ENCODE measurements at places on chromosomes 16 and 17.
A peak's percentile ranks its signal among the peaks of the same experiment; 100 is the strongest.

DNA sequence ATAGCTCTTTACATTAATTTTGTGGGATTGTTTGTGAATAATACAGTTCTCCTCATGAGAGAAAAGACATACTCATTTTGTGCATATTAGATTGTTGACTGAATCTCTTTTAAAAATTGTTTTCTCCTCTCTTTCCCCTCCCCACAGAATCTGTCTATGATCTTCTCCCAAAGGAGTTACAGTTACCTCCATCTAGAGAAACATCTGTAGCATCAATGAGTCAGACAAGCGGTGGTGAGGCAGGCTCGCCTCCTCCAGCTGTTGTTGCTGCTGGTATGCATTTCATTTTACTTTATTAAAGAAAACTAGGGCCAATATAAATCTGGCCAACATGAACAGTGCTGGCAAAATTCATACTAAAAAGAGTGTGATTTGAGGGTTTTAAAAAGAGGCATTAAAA is 60.5 kb downstream of the NFAT5 start:
- no peak for DNase-seq

DNA sequence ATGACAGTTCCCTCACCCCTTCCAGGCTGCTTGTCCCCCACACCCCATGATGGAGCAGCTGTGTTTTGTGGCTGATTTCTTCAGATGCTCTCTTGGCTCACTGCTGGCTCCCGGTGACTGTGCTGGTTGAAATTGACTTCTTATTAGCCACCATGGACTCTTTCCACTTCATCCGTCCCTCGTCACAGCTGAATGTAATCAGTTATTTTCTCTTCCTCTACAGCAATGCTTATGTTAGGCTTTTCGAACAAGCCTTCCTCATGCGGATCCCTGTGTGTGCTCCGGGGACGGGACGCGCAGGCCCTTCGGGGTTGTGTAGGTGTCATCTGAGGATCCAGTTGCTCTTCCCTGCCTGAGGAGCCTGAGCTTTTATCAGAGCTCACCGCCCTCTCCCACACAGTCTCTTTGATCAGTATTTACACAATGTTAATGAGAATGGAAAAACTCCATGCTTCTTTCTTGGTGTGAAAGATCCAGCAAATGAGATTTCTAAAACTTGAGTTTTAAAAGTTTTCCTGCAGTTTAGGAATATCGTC is 87.5 kb downstream of the RPTOR start:
- no peak for DNase-seq

DNA sequence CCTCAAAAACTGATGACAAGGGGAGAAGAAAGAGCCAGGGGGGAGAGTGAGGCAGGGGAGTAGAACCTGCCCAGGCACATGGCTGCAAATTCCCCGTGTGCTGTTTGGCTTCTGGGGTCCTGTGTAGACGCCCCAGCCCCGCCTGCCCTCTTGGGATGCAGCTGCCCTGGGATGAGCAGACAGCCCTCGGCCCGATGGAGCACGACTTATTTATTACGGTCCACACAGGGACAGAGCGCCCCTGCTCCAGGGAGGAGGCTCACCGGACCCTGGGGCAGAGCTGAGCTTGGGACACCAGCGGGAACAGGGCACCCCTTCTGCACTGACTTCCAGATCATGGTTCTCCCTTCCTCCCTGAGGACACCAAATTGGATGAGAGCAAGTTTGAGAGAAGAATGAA is 9.1 kb downstream of the LDHD start:
- DNase-seq = no peak

DNA sequence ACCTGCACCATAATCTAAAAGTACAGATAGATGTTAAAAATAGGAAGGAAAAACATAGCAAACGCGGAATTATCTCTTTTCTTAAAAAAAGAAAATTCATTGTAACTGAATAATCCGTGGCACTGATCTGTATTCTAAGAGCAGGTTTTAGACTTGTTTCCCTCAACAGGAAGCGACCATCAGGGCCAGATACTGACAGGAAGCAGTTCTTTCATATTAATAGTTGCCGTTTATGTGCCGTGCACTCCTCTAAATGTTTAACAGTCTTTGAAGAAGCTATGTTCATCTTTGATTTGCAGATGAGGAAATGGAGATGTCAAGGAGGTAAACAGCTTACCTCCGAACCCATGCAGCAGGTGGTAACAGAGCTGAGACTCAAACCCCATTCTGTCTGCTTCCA is 23.6 kb downstream of the DYNLRB2 start:
- no peak for DNase-seq

- no peak for DNase-seq
These were observed 52.7 kb downstream of the SREBF1 start for GRCh38 chr17:17783825-17784656.

DNA sequence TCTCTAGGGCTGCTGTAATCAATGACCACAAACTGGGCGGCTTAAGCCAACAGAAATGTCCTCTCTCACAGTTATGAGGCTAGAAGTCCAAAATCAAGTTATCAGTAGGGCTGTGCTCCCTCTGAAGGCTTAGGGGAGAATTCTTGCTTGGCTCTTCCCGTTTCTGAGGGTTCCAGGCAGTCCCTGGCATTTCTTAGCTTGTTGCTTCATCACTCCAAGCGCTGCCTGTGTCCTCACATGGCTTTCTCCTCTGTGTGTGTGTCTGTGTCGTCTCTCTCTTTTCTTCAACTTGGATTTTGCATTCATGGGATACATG is 13.7 kb upstream of the CDC42EP4 start:
- no peak for DNase-seq

DNA sequence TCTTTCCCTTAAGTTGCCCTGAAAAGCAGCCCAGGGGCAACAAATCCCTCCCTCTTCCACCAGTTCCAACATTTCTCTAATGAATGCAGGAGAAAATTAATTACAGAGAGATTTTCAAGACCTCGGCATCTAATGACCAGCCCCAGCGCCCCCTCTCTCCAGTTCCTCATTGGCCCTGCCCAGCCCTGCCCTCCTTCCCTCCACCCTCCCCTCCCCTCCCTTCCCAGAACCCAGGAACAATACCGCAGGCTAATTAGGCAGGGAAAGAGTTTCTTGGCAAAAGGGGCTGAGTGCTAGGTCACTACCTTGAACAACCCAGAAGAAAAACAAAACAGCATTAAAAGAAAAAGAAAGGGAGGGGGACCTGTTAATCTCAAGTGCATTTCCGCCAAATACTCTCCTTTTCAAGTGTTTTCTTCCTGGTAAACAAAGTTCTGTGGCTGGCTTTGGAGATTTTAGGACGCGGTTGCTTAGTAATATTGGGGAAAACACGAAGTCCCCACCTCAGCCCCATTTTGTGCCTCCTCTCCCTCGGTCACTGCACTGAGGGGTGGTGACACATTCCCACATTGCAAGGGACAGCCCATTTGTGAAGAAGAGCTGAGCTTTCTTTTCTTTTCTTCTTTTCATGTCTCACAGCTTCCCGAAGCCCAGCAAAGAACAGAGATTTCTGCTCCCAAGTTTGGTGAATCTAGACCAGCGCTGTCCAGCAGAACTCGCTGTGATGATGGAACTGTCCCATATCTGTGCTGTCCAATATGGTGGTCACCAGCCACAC is 215.4 kb downstream of the SOX9 start:
- DNase-seq = no peak

DNA sequence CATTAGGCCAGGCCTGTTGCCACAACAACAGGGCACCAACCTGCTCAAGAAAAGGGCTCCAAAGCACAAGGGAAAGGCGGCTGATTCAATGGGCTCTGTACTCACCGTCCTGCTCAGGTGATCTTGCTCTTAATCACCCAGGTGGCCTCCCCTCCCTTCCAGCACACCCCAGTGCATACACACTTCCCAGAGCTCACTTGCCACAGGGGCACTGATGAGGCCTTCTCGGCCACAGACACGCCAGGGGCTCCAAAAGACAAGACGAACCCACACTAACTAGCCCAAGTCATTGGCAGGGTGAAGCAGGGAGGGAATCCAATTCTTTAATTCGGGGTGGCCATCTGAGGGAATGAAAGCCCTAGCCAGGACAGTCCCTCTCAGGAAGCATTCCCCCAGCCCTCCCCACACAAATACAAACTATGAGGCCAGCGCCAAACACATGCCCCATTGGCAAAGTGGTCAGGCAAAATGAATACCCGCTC is 1.4 kb downstream of the MYO18A start:
- no peak for DNase-seq

GRCh38 chr16:12951976-12952375 is 50.6 kb downstream of the SHISA9 start:
- DNase-seq = no peak

- peak; percentile 89 for DNase-seq
These were observed 365.2 kb downstream of the C16orf95 start for GRCh38 chr16:86951831-86952598.

DNA sequence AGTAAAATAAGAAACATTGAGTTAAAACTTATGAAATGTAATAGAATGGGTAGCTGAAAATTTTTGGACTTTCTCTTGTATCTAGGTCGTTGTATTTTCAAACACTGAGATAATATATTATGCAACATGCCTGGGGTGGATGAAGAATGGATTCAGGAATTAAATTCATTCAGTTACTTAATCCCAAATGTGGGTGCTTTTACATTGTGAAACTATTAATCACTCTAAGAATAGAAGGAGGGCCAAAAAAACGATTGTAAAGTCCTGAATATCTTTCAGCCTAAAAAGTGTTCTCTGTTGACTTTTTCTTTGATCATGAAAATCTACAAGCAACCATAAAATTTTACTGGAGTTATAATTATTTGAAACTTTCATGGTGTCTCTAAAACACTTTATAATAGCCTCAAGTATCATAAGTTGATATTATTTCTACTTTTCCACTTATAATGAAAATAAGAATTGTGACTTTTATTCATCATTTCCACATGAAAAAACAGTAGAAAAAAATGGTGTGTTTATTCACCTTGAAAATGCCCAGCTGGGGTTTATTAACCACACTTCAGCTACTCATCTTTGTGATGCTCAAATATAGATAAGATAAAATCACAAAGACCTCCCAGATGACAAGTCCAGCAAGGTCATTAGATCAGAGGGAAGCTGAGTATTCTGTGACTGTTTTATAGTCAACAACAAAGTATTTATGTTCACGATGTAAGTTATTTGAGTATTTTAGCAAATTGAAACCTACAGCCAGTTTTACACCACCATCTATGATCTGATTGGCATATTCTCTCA is 619.9 kb upstream of the SOX9 start:
- no peak for DNase-seq

DNA sequence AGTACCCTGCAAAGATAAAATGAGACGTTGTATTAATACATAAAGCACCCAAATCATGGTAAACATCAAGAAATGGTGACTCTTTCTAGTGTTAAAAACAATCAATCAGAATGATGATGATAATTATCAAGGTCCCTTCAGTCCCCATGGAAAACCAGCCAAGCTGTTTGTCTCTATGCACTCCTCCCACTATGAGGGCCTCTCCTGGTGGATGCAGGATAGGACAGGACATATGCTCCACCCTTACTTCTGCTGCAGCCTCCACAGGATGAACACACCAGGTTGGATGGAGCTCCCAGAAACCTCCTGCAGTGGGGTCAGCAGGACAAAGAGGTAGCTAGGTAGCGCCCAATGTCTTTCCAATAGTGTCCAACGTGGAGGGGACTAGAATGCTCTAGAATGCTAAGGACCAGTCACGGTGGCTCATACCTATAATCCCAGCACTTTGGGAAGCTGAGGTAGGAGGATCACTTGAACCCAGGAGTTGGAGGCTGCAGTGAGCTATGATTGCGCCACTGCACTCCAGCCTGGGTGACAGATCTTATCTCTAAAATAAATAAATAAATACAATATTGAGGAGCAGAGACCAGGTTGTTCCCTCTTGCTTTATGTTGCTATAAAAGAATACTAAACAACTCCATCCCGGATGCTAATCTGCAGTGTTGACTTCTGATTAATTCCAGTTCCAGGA is 9.9 kb upstream of the KDM8 start:
- no peak for DNase-seq

GRCh38 chr17:6455321-6455705 is 11.1 kb downstream of the PIMREG start:
- no peak for DNase-seq

DNA sequence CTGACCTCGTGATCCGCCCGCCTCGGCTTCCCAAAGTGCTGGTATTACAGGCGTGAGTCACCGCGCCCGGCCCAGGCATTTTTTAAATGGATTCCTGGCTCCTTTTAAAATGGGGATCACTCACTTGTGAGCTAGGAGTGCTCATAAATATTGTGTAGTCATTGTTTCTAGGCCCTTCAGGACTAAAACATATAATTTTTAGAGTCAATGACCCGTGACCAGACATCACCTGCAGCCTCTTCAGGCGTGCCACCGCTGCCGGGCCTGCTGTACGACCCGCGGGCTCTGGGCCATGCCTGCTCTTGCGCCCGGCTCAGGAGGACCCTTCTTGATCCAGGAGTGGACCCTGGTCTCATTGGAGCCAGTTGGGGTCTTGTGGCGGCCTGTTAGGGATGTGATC is 30.8 kb downstream of the EFCAB5 start:
- no peak for DNase-seq

- no peak for DNase-seq
These were observed 61.6 kb downstream of the SOX9 start for GRCh38 chr17:72182371-72182873.

DNA sequence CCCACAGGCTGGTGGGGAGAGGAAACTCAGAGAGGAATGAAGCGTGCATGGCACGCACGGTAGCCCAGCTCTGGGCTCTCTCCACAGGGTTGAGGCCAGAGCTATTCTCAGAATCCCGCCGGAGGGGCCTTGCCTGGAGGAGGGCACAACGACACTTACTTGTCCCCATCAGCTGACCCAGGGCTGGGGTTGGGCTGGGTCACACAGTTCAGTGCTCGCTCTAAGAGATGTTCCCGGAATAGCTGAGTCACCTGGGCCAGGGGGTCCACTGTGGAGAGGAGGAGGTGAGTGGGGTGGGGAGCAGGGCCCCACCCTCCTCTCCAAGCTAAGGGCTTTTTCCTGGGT is 21.8 kb downstream of the SREBF1 start:
- no peak for DNase-seq

GRCh38 chr16:89711601-89712273 is 9.0 kb downstream of the VPS9D1 start:
- DNase-seq = peak; percentile 65

- no peak for DNase-seq
These were observed 44.1 kb downstream of the CYB5D2 start for GRCh38 chr17:4187076-4187475.

DNA sequence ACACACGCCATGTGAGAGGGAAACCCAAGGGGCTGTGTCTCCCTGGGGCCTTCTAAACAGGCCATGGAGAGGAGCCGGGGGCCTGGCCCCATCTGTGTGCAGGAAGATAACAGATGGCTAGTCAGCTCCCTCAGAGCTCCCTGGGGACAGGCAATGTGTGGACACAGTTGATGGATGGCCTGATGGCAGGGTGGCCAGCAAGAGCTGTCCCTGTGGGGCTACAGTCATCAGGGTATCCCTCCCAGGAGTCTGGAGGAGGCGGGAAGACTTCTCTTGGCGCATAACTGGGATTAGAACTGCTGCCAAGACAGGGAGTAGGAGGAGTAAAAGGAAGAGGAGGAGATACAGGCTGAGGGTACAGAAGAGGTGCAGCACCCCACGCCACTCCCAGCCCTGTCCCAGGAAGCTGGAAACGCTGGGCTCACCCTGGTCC is 17.3 kb downstream of the MYO18A start:
- no peak for DNase-seq

- no peak for DNase-seq
These were observed 142.3 kb downstream of the ABCC12 start for GRCh38 chr16:48013491-48013901.
